Glutamatergic neuron (in vitro differentiated cells): ENCODE measurements at places on chromosomes 2 and 18. TPM values are rescaled to one million over a fixed set of nuclear protein-coding genes. Genes with fewer than 3 reads are reported as not detected.

CELF4 gene
- 38.4 TPM for total RNA-seq

GRCh38 chr2:45739796-45740485, 88.5 kb downstream of the PRKCE start:
- no peak for DNase-seq

DOK6 gene
- total RNA-seq = 19.7 TPM

DNA sequence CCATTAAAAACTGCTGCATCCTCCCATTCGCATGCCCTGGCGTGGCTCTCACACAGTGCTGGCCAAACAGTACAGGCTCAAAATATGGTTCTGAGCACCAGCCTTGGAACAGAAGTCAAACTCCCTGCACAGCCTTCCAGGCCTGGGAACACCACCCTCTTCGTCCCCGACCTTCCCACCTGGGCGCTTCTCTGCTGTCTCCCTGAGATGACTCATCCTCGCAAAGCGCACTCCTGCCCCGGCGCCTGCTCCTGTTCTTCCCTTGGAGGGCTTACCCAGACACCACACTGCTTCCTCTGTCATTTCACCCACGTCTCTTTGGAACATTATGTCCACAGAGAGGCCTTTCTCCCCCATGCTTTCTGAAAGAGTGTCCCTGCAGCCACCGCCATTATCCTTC, 172.7 kb downstream of the L3MBTL4 start:
- DNase-seq = no peak

CACNB4 gene
- total RNA-seq = 5.1 TPM

DNA sequence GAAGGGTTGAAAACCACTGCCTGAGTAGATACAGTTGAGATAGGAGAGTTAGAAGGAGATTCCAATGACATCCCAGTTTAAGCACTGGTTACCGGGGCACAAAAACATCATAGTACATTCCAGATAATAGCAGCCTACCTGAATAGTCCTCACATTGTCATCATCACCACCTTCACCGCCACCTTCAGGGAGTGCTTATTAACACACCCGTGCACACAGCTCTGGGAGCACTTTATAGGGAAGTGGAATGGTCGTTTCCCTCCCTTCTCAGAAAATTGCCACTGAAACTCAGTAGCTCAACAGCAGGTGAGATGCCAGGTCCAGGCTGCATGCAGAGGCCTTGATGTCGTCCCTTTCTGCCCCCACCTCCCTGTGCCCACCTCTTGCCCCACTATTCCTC, 8.2 kb downstream of the SERPINB7 start:
- DNase-seq = no peak

GRCh38 chr2:101883860-101884259, 107.9 kb upstream of the IL1R2 start:
- DNase-seq = no peak

RESP18 gene
- not detected for total RNA-seq

FEV gene
- not detected for total RNA-seq

- DNase-seq = no peak
Measured at GRCh38 chr18:63956755-63957154, 7.7 kb downstream of the HMSD start.

DNA sequence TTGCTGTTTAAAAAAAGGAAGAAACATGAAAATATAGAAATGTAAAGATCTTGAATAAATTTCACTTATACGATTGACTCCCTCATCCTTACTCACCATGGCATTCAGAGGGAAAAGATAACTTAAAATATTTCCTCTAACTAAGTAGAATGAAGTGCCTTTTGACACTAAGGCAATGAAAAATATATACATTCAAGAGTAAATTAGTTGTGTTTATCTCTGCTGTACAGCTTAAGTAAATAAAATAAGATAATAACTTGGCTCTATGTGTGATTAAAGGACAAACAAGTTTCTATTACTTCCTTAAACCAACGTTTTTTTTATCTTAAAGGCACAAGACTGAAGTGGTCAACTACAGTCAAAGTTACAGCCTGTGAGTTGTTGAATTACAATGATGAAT, 142.3 kb upstream of the LRRTM4 start:
- no peak for DNase-seq

- DNase-seq = no peak
Measured at GRCh38 chr2:134277223-134277622, 23.4 kb downstream of the MGAT5 start.

GRCh38 chr2:95031726-95032116, 6.2 kb downstream of the MAL start:
- DNase-seq = no peak

GRCh38 chr2:232937278-232937906, 67.3 kb downstream of the SNORC start:
- no peak for DNase-seq

REG1B gene
- not detected for total RNA-seq

CCDC85A gene
- total RNA-seq = 12.1 TPM

DNA sequence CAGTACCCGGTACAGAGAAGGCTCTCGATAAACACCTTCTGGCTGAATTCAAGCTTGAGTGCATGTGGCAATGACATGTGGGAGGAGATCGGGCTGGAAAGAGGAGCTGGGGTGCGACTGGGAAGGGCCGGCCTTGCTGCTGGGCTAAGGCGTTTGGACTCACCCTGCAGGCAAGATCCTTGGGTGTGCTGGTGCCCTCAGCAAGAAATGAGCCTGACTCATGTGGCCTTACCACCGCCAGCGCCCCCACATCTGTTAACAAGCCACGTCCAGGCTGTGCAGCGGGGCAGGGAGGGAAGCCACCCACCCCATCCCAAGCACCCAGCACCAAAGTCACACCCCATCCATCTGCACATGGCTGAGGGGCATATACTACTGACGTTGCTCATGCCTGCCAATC, 1.3 kb downstream of the HS1BP3 start:
- DNase-seq = no peak

- DNase-seq = no peak
Measured at GRCh38 chr18:77081390-77081778, 51.2 kb downstream of the MBP start.

GRCh38 chr2:42931818-42932195, 139.4 kb upstream of the HAAO start:
- DNase-seq = no peak

GRCh38 chr2:219852626-219853025, 225.2 kb downstream of the SLC4A3 start:
- no peak for DNase-seq

LHCGR gene
- total RNA-seq = not detected

GRCh38 chr2:102337481-102338386, 17.9 kb upstream of the IL18R1 start:
- DNase-seq = no peak

DNA sequence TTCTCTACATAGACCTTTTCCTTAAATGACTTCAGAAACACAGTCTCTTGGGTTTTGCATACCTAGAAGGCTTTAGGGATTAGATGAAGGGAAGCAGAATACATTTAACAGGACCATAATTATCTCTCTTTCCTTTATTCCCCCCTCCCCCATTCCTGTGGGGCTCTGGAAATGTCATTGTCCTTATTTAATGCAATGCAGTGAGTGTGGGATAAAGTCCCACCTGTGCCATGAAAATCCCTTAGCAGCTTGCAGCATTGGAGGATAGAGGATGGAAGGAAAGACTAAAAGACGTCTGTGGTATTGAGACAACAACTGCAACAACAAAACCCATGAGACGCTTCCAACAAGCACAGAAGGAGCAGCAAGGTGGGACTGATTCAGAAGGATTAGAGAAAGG, 117.8 kb upstream of the DCC start:
- DNase-seq = no peak

KANSL1L gene
- total RNA-seq = 26.4 TPM

COL5A2 gene
- total RNA-seq = 23.7 TPM

DNA sequence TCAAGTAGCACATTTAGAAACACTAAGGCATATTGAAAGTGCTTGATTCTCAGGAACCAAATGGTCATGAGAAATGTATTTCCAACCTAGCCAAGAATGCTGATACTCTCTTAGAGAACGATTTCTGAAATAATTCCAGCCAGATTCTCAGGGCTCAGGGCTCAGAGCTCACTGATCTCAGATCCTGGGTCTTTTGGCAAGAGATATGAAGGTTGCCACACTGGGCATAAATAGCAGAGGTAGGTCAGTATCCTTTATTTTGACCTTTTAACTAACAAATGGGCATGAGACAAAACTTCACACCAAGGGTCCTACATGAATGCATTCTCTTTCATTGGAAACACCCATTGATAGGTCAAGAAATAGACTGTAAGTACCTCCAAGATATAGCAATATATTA, 364.1 kb downstream of the ALK start:
- no peak for DNase-seq

DNA sequence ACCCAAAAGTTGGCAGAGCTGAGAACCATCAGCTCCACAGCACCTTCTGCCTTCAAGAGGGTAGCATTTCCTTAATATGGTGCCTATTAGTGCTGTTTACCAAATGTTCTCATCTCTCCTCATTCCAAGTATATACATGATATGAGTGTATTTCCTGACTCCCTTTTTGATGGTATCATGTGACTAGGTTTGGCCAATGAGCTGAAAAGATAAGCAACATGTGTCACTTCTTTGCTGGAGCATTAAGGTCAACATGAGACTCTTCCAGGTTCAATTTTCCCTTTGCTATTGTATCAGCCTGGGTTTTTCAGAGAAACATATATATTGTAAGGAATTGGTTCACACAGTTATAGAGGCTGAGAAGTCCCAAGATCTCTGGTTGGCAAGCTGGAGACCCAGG, 310.9 kb downstream of the HRH4 start:
- DNase-seq = no peak

GRCh38 chr2:98296440-98296839, 49.8 kb upstream of the CNGA3 start:
- DNase-seq = peak; percentile 73

GRCh38 chr2:40448476-40449079, 3.3 kb downstream of the SLC8A1 start:
- DNase-seq = no peak

COL4A3 gene
- total RNA-seq = not detected

MBOAT2 gene
- total RNA-seq = 72.5 TPM

GRCh38 chr2:30222031-30222430, 9.3 kb upstream of the LBH start:
- DNase-seq = no peak
